ENCODE measurements at places on chromosomes 7 and 10.

DNA sequence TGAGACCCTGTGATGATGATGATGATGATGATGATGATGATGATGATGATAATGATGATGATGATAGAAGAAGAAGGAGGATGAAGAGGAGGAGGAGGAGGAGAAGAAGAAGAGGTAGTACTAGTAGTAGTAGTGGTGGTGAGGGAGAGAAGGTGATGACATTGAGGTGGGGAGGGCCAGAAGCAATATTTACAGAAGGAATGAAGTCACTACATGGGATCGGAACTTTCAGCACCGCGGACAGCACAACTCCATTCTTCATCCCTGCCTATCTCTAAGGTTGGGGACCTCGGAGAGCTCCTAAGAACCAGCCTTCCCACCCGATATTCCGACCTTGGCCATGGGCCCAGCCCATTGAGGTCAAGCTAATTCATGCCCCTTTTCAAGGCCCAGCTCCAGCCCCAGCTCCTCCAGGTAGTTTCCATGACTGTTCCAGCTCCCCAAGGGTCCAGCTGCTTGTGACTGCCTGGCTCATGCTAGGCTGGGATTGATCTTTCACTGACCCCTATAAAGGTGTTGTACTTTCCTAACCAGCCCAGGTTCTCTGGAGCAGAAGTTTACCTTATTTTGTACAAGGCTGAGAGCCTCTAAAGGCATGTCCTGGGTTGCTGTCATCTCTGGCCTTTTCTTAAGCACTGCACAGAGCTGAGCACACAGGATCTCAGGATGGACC is 10.3 kb downstream of the CRHR2 start:
- DNase-seq = no peak

- no peak for DNase-seq
These were observed 47.0 kb upstream of the TMEM140 start for GRCh38 chr7:135100856-135101255.

GRCh38 chr10:6574664-6575176 is 5.4 kb downstream of the PRKCQ start:
- DNase-seq = no peak

- DNase-seq = peak; percentile 66
These were observed 26.4 kb downstream of the CDK6 start for GRCh38 chr7:92809760-92810573.

DNA sequence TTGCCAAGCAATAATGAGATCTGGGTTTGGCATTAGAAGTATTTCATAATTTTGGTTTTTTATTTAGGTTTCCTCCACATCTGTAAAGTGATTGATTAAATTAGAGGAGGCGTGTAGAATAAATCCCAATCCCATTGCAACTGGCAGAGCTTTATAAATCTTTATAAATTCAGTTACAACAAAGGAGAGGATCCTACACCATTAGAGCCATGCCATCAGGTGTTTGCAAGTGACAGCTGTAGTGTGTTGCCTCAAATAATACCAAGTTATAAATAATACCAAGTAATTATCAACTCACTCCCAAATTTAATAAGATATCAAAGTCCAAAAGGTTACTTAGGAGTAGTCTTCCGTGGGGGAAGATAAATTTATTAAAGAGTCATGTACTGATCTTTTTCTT is 62.2 kb downstream of the PODXL start:
- DNase-seq = no peak

DNA sequence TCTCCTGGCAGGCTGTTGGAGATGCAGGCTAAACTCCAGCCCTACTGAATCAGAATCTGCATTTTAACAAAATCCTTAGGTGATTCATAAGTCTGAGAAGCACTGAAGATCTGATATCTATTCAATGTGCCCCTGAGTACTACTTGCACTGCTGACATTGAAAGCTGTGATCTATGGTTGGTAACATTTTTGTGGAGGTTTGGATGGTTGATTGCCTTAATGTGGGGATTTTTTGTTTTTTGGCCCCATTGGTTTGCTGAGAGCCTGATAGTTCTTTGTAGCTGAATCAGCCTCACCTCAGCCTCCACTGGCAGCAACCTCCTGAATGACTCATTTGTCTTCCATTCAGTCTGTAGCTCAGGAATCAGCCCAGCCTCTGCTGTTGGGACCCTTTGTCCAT is 14.7 kb upstream of the LRRN3 start:
- no peak for DNase-seq

Measured in SK-N-DZ (cell line).